ENCODE measurements at places on chromosomes 11 and 22. TPM values are rescaled to one million over a fixed set of nuclear protein-coding genes. Genes with fewer than 3 reads are reported as not detected.

Gene OR56A1
- total RNA-seq, result not detected

Gene PLA2G6
- 14.4 TPM for total RNA-seq

GRCh38 chr11:57585301-57585700 lies 12.2 kb upstream of the SERPING1 start:
- no peaks in the 10 kb centered on the region for H3K4me1 ChIP-seq
- H3K36me3 ChIP-seq, result no peaks in the 10 kb centered on the region
- H3K4me3 ChIP-seq, result no peak overlapping the region
- no peak overlapping the region for H3K27ac ChIP-seq

DNA sequence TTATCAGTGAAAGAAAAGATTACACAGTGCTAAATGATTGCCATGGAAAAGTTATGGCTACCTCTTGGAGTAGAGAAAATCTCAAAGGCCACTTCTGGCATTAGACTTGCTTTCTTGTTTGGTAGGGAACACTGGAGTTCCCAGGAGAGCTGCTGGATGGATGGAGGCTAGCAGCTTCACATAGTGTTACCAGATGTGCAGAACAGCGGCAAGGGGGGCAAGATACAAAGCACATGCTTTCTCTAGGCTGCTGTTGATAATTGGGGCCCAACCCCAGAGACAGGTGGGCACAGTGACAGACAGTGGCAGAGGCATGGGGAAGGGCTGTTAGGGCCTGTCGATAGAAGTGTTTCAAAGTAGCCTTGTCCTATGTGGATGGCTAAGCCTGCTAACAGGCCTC lies 94.9 kb downstream of the DBX1 start:
- H3K27me3 ChIP-seq, result no peaks in the 10 kb centered on the region
- H3K4me1 ChIP-seq, result no peaks in the 10 kb centered on the region
- H3K27ac ChIP-seq, result no peak overlapping the region
- DNase-seq, result no peak
- no peak overlapping the region for H3K4me3 ChIP-seq

Gene TEAD1
- total RNA-seq, result 175 TPM

DNA sequence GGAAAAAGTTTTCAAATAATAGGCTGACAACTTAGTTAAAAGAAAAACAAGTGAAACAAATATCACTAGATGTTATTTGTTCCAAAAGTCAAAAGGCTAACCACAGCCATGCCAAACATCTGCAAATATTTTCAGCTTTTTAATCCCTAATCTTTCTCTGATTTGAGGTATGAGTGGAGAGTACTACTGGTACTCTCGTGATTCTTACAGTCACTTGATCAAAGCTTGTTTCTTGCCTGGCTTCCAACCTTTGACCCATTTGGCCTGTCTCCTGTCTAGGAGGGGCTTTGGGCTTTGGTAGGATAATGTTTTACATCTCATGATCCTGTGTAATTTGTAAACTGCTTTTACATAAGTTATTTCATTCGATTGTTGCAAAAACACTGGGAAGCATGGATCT lies 301.8 kb upstream of the SORL1-AS1 start:
- H3K4me1 ChIP-seq, result no peaks in the 10 kb centered on the region
- H3K4me3 ChIP-seq, result no peak overlapping the region
- no peak overlapping the region for H3K27ac ChIP-seq
- no peaks in the 10 kb centered on the region for H3K36me3 ChIP-seq
- no peaks in the 10 kb centered on the region for H3K27me3 ChIP-seq

GRCh38 chr11:107116358-107116757 lies 98.1 kb upstream of the GUCY1A2 start:
- H3K27ac ChIP-seq, result no peak overlapping the region
- H3K4me1 ChIP-seq, result no peaks in the 10 kb centered on the region
- H3K27me3 ChIP-seq, result no peaks in the 10 kb centered on the region
- H3K36me3 ChIP-seq, result no peaks in the 10 kb centered on the region
- no peak for DNase-seq

Gene SCGB2A2
- not detected for total RNA-seq

Gene ARHGAP42
- 13.8 TPM for total RNA-seq

Gene MPZL2
- total RNA-seq, result 4.2 TPM

DNA sequence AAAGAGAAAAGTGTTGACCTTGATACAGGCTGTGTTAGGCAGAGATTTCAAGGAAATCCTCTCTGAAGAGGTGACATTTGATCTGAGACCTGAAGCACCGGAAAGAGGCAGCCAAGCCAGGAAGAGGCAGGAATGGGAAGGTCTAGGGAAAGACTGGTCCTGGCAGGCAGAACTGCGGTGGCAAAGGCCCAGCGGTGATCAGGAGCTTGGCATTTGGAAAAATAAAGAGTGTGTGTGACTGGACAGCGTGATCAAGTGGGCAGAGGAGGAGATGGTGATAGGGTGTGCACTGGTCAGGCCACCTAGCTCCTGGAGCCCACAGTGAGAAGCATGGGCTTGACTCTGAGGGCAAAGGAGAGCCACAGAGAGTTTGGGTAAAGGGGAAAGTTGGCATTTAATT lies 27.2 kb upstream of the GAB4 start:
- DNase-seq, result no peak
- no peak overlapping the region for H3K4me3 ChIP-seq
- H3K4me1 ChIP-seq, result peaks cover 4% of the 10 kb centered on the region
- peaks cover 12% of the 10 kb centered on the region for H3K27me3 ChIP-seq
- H3K36me3 ChIP-seq, result no peaks in the 10 kb centered on the region
- H3K27ac ChIP-seq, result no peak overlapping the region

Gene PATE4
- not detected for total RNA-seq

- peak; percentile 30 for DNase-seq
- H3K27me3 ChIP-seq, result no peaks in the 10 kb centered on the region
- H3K27ac ChIP-seq, result no peak overlapping the region
- H3K36me3 ChIP-seq, result no peaks in the 10 kb centered on the region
- no peak overlapping the region for H3K4me3 ChIP-seq
Observed at GRCh38 chr22:38353142-38353629, 36.0 kb upstream of the CSNK1E start.

DNA sequence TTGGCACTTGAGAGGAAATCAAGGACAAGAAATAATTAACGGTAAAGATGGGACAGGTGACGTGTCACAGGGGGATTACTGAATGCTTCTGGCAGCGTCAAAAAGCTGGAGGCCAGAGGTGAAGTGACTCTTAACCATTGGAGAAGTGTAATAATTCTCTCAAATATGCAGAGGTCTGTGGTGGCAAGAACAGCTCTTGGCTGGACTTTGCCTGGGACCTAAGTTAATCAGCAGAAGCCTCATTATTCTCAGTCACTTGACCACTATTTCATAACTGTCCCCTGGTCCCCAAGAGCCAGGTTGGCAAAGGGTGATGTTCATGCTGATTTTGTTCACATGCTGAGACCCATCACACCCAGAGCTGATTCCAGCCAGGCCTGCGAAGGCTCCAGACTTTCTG lies 72.9 kb downstream of the TIMP3 start:
- H3K27ac ChIP-seq, result no peak overlapping the region
- H3K36me3 ChIP-seq, result no peaks in the 10 kb centered on the region
- no peak for DNase-seq
- H3K27me3 ChIP-seq, result no peaks in the 10 kb centered on the region
- H3K4me1 ChIP-seq, result no peaks in the 10 kb centered on the region

GRCh38 chr22:25746012-25746373 lies 4.0 kb downstream of the MYO18B start:
- H3K27me3 ChIP-seq, result no peaks in the 10 kb centered on the region
- no peak for DNase-seq
- no peaks in the 10 kb centered on the region for H3K36me3 ChIP-seq
- peak overlapping the region; percentile 99 for H3K27ac ChIP-seq
- H3K4me1 ChIP-seq, result peaks cover 69% of the 10 kb centered on the region

Gene PACS1
- 19.1 TPM for total RNA-seq

DNA sequence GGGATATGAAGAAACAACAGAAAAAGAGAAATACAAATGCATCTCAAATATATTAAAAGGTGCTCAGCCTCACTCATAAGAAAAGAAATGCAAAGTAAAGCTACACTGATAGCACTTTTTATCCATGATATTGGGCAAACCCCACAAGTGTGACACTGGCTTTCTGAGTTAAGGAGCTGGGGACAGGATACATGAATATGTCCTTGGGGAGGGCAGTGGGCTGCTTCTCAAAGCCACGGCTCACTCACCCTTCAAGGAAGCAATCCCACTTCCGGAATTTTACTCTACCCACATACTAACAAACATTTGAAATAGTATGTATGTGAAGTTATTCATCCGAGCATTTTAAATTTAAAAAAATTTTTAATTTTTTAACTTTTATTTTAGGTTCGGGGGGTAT lies 41.1 kb upstream of the SLC22A12 start:
- no peak for DNase-seq
- H3K4me3 ChIP-seq, result no peak overlapping the region
- no peaks in the 10 kb centered on the region for H3K36me3 ChIP-seq
- no peaks in the 10 kb centered on the region for H3K27me3 ChIP-seq
- H3K27ac ChIP-seq, result no peak overlapping the region

Gene GVQW3
- 0.41 TPM for total RNA-seq

- no peaks in the 10 kb centered on the region for H3K27me3 ChIP-seq
- no peaks in the 10 kb centered on the region for H3K36me3 ChIP-seq
- DNase-seq, result no peak
- no peak overlapping the region for H3K4me3 ChIP-seq
- peak overlapping the region; percentile 90 for H3K27ac ChIP-seq
Observed at GRCh38 chr22:17431179-17431578, 61.9 kb downstream of the CECR2 start.

DNA sequence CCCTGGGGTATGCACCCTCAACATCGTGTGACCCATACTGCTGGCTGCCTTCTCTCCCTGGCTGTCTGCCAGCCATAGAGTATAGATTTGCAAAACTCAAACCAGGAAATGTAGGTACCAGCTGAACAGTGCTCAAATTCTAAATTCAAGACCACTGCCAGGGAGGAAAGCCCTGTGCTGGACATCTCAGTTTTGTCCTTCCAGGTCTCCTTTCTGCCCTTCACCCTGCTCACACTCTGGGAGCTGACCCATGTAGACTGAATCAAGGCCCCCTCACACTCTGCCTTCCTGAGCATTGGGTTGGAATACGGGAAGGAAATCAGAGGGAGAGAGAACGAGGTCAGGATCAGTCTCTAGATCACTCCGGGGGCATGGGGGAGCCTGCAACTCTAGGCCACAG lies 12.4 kb upstream of the DRD2 start:
- H3K27me3 ChIP-seq, result no peaks in the 10 kb centered on the region
- H3K4me3 ChIP-seq, result no peak overlapping the region
- DNase-seq, result no peak
- H3K4me1 ChIP-seq, result no peaks in the 10 kb centered on the region

Gene MRGPRX3
- total RNA-seq, result not detected

Gene GLYAT
- total RNA-seq, result 0.23 TPM

GRCh38 chr22:31089160-31090100 lies 8.3 kb downstream of the SMTN start:
- no peaks in the 10 kb centered on the region for H3K36me3 ChIP-seq
- H3K27me3 ChIP-seq, result no peaks in the 10 kb centered on the region
- peak overlapping the region; percentile 63 for H3K27ac ChIP-seq
- H3K4me3 ChIP-seq, result no peak overlapping the region
- H3K4me1 ChIP-seq, result peaks cover 35% of the 10 kb centered on the region

GRCh38 chr11:115256397-115257197 lies 247.6 kb downstream of the CADM1 start:
- no peaks in the 10 kb centered on the region for H3K36me3 ChIP-seq
- no peaks in the 10 kb centered on the region for H3K27me3 ChIP-seq
- no peaks in the 10 kb centered on the region for H3K4me1 ChIP-seq
- H3K4me3 ChIP-seq, result no peak overlapping the region

DNA sequence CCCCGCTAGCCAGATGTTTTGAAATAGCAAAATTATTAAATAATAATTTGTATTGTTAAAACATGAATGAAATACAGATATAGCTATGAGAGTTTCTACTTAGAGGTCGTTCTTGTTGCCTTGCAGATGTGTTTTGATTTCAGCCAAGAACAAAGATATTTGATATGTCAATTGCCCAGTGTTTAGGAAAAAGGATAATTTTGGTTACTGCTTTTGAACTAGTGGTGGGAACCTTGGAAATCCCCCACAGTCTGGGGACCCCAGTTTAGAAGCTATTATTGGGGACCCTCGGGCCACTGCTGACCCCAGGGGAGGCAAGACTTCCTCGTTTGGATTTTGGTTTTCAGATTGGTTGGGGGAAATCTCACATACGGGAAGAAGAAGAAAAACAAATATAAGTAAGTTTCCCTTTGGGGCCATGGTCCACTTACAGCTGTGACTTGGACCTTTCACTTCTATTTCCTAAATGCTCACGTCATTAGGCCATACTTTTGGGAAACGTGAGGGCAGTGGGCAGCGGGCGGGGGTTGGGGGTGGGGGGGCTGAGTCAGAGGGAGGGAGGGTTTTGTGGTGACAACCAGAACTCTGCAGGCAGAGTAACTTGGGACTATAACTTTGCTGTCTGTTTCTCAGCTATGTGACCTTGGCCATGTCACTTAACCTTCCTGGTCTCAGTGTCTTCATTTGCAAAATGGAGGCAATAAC lies 37.0 kb downstream of the LDLRAD3 start:
- no peaks in the 10 kb centered on the region for H3K36me3 ChIP-seq
- H3K27ac ChIP-seq, result peak overlapping the region; percentile 32
- H3K4me3 ChIP-seq, result no peak overlapping the region
